Stimulated activated CD8-positive, alpha-beta memory T cell treated with anti-CD3 and anti-CD28 coated beads, Interleukin-12 subunit alpha, Interleukin-12 subunit beta, amount 100 ng/mL, for 1 hour (primary cell): ENCODE measurements at places on chromosomes 13 and 19.

DNA sequence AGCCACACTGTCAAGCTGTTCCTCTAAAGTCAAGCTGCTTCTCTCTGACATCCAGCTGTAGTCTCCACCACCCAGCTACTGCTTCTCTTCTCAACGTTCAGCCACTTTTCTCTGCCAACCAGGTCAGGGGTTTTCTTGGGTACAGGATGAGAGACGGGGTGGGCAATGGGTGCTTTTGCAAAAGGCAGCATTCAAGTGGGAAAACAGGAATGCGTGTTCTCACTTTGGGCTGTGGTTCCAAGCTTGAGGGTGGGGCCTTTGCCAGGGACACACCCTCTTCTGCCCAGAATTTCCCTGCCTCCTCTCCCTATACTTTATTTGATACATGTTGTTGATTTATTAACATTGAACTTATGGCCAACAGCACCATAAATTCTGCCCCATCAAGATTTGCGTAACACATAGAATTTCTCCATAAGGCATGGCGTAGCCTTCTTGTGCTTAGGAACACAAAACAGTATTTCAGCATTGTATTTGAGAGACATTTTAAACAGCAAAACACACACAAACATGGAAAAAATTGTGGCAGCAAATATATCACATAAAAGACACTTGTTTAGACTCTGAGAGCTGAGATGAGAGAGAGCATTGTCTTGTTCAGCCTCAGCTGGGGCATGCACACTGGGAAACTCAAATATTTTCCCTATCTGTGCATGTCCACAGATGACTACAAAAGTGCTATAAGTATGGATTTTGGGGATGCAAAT lies 392.8 kb downstream of the SLITRK6 start:
- no peak for DNase-seq

DNA sequence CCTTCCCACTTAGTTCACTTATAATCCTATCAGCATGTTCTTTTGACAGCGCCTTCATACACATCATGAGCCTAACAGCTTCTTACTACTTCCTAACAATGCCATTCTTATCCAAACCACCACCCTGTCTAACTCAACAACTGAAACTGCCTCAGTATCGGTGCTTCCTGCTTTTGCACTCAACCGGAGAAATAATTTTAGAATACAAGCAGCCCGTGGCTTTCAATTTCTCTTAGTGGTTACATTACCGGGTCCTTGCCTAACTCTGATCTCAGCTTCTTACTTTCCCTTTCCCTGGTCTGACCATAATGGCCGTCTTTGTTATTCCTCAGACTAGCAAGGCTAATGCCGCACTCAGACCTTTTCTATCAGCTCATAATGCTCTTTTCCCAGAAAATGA lies 17.0 kb downstream of the ZFP82 start:
- no peak for DNase-seq

GRCh38 chr13:111893071-111893606 lies 173.8 kb upstream of the SOX1 start:
- no peak for DNase-seq

GRCh38 chr19:51282335-51282734 lies 29.1 kb upstream of the IGLON5 start:
- DNase-seq = no peak

- DNase-seq = no peak
These were observed 107.1 kb downstream of the DACH1 start for GRCh38 chr13:71759651-71760511.

DNA sequence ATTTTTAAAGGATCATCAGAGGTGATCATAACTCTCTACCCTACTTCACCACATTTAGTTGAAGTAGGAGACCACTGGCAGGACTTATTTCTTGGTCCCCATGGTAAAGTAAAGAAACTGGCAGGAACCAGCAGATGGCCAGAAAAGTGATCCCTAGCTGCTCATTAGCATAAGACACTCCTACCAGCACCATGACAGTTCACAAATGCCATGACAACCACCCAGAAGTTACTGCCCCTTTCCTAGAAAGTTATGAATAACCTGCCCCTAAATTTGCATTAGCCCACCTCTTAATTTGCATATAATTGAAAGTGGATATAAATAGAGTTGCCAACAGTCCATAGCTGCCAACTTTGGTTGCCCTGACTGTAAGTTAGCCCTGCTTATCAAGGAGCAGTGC lies 18.4 kb upstream of the RUBCNL start:
- no peak for DNase-seq
